ENCODE measurements at places on chromosomes 4 and X.

DNA sequence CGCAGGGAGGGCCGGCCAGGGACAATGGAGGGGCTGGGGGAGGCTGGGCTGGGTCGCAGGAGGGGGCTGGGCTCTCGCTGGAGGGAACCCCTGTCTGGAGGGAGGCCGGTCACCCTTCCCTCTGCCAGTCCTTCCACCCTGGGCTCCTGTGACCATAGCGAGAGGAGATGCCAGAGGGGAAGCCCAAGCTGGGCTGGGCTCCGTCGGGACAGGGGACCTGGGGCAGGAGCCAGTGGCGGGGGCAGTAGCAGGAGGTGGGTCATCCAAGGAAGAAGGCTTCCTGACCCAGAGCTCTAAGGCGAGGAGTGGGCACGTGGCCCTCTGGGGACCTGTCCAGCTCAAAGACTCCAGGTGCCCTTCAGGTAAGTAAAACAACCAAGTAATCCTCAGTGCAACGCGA, 16.9 kb downstream of the CTAG1B start:
- DNase-seq: no peak

DNA sequence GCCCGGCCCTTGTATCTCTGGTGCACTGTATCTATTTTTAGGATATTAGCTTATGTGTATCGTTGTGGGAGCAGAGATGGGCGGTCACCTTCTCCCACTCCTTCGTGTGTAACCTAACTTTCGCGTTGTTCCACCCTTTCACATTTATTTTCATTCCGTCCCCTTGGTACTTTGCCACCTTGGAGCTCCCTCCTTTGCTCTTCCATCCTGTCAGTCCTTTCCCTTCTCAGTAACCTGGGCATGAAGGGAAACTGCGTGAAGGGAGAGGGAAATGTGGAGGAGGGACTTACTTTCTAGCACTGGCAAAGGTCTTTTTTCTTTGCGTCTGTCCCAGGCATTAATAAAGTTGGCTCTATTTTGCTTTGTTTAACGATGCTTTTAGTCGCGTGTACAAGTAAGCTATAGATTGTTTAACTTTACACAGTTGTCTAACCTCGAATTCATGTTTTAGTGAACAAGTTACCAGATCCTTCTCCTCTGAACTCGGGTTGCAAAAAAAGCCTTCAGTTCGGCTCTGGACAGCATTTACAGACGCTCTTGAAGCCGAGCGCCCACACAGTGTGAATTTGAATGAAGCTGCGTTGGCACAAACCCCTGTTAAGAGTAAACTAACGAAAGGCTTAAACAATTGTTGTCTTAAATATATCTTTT, 3.9 kb downstream of the PCDH10 start:
- DNase-seq: peak; percentile 69

DNA sequence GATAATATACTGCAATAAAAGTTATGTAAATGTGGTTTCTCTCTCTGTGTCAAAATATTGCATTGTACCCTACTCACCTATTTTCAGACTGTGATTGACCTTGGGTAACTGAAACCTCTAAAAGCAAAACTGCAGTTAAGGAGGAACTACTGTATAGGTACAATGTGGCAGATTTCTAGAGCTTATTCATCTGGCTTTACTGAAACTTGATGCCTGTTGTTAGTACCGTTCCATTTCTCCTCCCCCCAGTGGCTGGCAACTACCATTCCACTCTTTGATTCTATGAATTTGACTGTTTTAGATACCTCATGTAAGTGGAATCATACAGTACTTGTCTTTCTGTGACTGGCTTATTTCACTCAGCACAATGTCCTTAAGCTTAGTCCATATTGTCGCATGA, 61.9 kb downstream of the HOPX start:
- DNase-seq: no peak

DNA sequence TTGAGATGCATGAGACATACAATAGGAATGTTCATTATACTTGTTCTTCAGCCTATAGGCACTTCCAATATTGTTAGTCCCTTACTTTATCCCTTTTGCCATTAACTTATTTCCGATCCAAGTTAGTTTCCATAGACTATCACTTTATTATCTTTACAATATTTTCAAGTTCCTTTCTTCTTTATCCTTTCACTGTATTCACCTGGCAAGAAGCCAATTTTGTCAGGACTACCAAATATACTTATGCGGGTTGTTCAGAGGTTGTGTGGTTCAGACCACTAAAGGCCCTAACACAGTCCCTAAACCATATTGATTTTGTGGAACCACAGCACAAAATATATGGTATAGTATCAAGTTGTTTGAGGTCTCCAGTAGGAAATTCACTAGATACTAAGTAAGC, 245.0 kb upstream of the HTR2C start:
- DNase-seq: no peak
